ENCODE measurements at places on chromosomes 13 and 19. TPM values are rescaled to one million over a fixed set of nuclear protein-coding genes. Genes with fewer than 3 reads are reported as not detected.

DNA sequence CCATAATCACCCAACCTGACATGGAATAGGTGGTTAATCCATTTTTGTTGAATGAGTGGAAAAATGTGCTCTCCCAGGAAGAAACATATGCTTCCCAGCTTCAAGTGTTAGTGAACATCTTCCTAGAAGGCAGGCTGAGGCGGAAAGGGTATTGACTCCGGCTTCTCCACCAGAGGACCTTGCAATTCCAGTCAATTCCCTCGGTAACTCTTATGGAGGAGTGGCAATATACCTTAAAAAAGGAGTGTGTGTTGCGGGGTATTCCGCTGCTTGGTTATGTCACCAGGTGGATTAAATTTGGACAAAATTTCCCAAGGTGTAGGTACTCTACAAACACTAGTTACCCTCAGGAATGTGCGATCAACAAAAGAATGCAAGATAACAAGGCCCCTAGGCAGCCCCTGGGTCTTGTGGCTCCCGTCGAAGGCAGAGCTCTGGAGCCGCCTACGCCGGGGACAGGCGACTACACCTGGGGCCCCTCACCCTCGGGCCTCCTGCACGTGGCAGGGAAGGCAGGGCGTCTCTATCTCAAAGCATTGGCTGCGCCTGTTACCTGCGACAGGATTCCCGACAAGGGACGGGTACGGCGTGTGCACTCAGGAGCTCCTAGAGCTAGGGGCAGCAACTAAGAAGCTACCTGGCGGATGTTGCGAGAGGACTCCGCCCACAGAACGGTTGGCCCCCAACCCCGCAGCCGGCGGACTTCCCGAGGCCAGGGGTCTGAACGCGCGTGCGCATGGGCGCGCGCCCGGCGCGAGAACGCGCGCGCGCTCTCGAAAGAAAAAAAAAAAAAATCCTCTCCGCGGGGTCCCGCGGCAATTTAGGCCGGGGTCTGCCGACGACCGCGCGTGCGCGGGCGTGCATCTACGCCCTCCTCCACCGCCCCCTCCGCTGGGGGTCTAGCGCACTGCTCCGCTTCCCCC is at the start of gene WDR87:
WDR87 (minus strand) TSS at position 649 of the 923 bp plus-strand sequence. CDS start 8,355 bp downstream, outside the sequence.
- H3K4me3 ChIP-seq: peak within 1 kb of the TSS; percentile 80
- H3K36me3 ChIP-seq: no peaks in the 10 kb centered on the region
- H3K27ac ChIP-seq: peak within 1 kb of the TSS; percentile 59
- peak; percentile 61 for DNase-seq
- H3K27me3 ChIP-seq: no peaks in the 10 kb centered on the region

DNA sequence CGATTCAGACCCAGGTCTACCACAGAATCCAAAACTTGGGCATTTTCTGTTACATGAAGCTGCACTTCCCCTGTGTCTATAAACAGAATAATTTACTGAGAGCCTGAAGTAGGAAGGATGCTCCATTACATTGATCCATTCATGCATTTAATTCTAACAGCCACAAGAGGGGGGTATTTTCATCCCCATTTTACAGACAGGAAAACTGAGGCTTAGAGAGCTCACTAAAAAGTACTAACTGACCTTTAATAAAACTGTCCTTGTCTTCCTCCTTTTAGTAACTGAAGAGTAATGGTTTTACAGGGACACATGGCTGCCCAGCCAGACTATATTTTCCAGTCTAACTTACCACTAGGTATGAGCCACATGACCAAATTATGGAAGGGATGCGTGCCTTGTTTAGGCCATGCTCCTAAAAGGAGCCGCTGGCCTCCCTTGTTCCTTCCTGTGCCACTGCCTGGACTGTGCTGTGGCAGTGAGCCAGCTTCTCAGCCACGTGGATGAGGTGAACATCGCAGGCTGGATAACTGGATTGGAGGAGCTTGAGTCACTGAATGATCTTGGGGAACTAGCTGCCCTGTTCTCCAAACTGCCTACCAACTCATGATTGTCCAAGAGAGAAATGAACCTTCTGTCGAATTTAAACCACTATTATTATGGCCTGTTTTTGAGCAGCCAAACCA is 108.3 kb downstream of the DOCK9 start:
- H3K36me3 ChIP-seq: peaks cover 71% of the 10 kb centered on the region
- no peaks in the 10 kb centered on the region for H3K27me3 ChIP-seq
- H3K4me1 ChIP-seq: no peaks in the 10 kb centered on the region

GRCh38 chr13:36310417-36311108 is 12.9 kb upstream of the CCDC169 start:
- H3K4me1 ChIP-seq: no peaks in the 10 kb centered on the region
- H3K36me3 ChIP-seq: no peaks in the 10 kb centered on the region
- no peaks in the 10 kb centered on the region for H3K27me3 ChIP-seq
- no peak overlapping the region for H3K4me3 ChIP-seq
- H3K27ac ChIP-seq: no peak overlapping the region
- DNase-seq: no peak

DNA sequence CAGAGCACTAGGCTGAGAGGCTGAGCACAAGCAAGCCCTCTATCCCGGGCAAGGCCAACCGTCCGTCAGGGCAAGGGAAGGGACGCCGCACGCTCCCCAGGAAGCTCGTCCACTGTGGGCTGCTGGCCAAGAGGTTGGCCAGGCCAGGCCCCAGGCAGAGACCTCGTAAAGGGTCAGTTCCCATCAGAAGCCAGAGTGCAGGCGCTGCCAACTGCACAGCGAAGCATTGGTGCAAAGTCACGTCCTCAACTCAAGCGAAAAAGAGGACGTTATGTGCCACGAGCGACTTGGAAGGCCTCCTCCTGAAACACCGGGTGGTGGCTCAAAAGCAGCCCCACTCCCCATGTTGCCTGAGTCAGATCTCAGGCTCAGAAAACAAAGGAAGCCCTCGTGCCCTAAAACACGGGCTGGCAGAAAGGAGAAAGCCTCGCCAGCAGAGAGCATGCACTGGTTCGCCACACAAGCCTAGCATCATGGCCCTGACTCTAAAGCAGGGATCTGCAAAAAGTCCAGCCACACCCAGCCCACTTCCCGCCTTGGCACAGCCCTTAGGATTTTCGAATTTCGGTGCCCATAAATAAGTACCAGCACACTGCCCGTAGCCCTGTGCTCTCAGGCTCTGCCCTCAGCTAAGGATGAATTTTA is 4.7 kb downstream of the AKAP8 start:
- DNase-seq: no peak
- peaks cover 50% of the 10 kb centered on the region for H3K36me3 ChIP-seq
- H3K4me1 ChIP-seq: peaks cover 7% of the 10 kb centered on the region

DNA sequence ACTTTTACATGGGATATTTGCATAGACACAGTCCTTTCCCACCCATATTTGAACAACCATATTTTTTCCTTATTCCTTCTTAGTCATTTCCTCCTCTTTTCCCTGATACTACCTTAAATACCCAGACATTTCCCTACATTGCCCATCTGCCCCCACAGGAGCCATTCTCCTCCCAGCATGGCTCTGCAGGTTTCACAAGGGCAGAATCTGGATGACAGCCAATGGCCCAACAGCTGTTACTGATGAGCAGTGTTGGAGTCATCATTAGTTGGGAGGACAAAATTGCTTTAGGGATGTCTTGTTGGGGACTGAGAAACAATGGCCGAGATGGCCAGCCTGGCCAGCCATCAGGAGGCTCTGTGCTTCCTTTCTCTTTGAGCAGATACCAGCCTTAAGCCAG is 209.5 kb downstream of the KLF5 start:
- no peak for DNase-seq
- H3K4me1 ChIP-seq: no peaks in the 10 kb centered on the region
- no peak overlapping the region for H3K4me3 ChIP-seq
- H3K27ac ChIP-seq: no peak overlapping the region
- no peaks in the 10 kb centered on the region for H3K36me3 ChIP-seq

GRCh38 chr13:47903836-47904235 is 97.2 kb downstream of the SUCLA2 start:
- H3K4me3 ChIP-seq: no peak overlapping the region
- H3K27ac ChIP-seq: no peak overlapping the region
- DNase-seq: no peak
- no peaks in the 10 kb centered on the region for H3K36me3 ChIP-seq
- H3K4me1 ChIP-seq: no peaks in the 10 kb centered on the region

GRCh38 chr13:24693862-24694471 is 13.8 kb downstream of the ATP12A start:
- H3K4me1 ChIP-seq: no peaks in the 10 kb centered on the region
- peaks cover 50% of the 10 kb centered on the region for H3K27me3 ChIP-seq
- no peaks in the 10 kb centered on the region for H3K36me3 ChIP-seq
- no peak overlapping the region for H3K27ac ChIP-seq
- H3K4me3 ChIP-seq: no peak overlapping the region

DNA sequence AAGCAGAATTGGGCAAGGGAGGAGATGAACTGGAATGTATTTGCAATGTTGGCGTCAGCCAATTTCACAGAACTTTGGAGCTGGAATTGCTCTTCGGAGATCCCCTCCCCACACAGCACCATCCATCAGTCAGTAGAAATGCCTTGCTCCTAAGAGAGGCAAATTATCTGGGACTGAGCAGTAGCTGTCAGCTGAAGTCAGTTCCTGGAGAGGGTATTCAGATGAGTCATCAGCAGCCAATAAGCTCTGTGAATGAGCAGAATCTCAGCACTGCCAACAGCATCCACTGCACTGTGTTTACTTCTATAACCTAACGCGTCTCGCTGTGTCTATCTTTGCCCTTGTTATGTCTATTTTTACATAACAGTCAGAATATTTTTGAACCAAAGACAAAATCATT is 213.7 kb downstream of the SLITRK5 start:
- no peaks in the 10 kb centered on the region for H3K4me1 ChIP-seq
- DNase-seq: no peak
- H3K4me3 ChIP-seq: no peak overlapping the region
- H3K27me3 ChIP-seq: no peaks in the 10 kb centered on the region
- no peak overlapping the region for H3K27ac ChIP-seq
- no peaks in the 10 kb centered on the region for H3K36me3 ChIP-seq

Gene ENOX1
- 0.10 TPM for total RNA-seq

Gene TPTE2
- total RNA-seq: not detected

Gene KIR2DL3
- not detected for total RNA-seq

Gene CEBPA
- 2.0 TPM for total RNA-seq

All from T-cell (primary cell).